ENCODE measurements at places on chromosomes 3 and 15. TPM values are rescaled to one million over a fixed set of nuclear protein-coding genes. Genes with fewer than 3 reads are reported as not detected.

GRCh38 chr3:12273045-12273695, 15.7 kb upstream of the PPARG start:
- no peak for DNase-seq

Gene DHX36
- 66.3 TPM for total RNA-seq

- DNase-seq = no peak
Measured at GRCh38 chr3:131786386-131786785, 248.4 kb downstream of the CPNE4 start.

Gene HHLA2
- not detected for total RNA-seq

- no peak for DNase-seq
Measured at GRCh38 chr15:35376707-35377106, 169.3 kb downstream of the DPH6 start.

Gene TPRA1
- total RNA-seq = 75.3 TPM

Data from tibial nerve (tissue), 4 donors.